Stimulated activated CD8-positive, alpha-beta memory T cell treated with anti-CD3 and anti-CD28 coated beads, Interleukin-12 subunit alpha, Interleukin-12 subunit beta, amount 100 ng/mL, for 1 hour (primary cell): ENCODE measurements at places on chromosomes 3 and 15.

DNA sequence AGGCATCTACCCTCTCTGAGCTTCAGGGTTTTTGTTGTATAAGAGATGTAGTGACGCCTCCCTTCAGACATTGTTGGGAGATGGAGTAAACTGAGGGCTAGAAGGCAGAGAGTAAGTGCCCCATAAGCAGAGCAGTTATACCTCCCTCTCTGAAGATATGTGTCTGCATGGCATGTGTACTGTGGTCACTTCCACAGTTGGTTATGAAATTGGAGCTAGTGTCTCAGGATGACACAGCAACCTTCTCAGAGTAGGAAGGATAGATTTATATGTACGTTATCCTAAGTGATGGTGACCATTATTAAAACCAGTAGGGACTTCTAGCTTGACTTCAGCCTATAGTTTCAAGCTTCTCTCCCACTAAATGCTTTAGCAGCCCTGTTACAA, 17.9 kb downstream of the PXK start:
- DNase-seq: no peak

DNA sequence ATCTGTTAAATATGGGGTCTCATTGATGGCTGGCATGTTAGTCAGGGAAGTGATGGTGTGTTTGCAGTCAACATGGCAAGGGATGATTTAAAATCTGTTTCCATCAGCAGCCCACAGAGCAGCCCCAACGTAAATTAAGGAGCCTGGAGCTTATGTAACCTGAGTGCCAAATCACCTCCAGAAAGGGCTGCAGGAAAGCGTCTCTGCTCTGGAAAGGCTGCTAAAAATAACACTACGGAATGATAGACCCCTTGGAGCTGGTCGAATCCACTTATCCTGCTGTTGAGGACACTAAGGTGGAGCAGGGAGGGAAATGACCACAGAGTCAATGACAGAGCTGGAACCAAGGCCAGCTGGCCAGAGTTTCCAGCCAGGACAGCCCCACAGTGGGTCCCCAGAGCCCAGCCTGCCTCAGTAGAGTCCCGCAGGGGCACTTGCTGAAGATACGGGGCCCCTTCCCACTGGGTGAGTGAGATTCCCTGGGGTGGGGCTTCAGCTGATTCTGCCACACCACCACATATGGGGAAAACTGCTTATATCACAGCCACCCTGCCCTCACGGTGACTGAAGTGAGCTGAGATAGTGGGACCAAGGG, 63.5 kb downstream of the EPHB1 start:
- no peak for DNase-seq

DNA sequence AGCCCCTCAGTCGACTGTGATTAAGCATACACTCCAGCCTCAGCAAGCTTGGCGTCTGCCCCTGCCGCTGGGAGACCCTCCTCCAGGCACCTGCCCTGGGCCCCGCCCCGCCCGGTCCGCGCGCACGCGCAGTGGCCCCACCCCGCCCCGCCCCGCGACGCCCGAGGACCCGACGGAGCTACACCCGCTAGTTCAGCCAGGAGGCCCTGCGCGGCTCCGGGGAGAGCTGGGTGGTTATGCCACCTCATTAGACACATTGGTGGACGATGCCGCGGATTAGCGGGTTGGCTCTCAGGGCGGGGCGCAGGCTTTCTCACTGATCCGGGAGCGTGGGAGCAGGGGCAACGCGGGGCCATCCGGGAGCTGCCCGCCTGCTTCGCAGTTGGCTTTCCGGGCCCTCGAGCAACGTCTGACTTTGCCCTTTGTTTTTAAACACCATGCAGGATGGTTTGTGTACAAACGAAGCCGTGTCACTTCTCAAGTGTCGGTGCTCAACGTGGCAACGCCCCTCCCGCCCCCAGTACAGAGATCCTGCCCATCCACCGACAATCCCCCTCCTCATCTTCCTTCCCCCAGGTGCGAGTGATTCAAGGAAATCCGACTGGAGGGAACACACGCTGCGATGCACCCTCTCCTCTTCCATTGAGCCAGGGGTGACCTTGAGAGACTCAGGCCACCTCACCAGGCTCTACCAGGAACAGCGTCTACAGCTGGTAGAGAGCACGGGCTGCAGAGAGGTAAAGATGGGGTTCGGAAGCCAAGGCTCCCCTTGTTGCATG, 109.3 kb downstream of the SHQ1 start:
- peak; percentile 52 for DNase-seq

DNA sequence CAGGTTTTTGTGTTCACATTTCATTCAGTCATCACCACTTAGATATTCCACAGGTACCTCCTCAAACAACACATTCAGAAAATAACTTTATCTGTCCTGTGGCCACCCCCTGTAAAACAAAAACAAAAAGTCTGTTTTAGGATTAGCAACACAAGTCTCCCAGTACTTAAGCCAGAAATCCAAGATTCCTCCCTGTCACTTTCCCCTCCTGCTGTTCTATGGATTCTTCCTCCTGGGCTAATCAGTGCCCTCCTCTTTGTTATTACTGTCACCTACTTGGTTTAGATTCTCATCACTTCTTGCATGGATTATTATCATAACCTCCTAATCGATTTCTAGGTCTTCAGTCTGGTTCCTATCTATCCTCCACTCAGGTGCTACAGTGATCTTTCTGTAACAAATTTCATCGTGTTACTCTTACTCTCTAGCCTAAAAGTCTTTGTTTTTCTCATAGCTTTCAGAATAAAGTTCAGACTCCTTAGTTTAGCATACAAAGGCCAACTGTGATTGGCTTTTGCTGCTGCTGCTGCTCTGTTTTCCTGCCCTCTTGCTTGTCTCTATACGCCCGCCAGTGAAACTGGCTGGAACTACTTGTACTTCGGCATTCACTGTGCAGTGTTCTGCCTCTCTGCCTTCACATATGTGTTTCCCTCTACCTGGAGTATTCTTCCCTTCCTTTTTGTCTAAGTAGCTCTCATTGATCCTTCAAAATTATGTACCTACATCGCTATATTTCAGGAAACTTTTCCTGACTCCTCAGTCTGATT, 32.2 kb downstream of the PPP2R3A start:
- DNase-seq: no peak

DNA sequence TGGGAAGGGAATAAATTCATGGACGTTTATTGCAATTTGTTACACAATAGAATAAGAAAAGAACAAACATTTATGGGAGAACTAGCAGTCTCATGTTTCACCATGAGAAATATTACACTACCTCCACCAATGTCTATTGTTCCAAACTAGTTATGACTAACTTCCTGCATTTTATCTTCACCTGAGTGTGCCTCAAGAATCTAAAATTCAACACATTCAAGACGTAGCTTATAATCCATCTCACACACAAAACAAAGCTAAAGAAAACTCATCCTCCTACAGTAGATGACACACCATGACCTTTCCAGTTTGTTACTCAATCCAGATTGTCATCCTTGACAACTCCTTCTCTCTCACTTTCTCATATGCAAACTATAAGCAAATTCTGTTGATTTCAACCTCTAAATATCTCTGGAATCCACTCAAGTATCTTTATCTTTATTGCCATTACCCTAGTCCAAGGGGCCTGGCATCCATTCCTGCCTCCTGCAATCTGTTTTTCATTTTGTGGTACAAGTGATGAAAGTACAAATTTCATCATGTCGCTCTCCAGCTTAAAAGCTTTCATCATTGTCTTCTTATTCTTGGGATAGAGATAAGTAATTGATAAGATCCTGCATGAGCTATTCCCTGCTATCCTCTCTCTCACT, 229.9 kb downstream of the NR2F2 start:
- DNase-seq: no peak
